ENCODE measurements at places on chromosomes 12 and 14. TPM values are rescaled to one million over a fixed set of nuclear protein-coding genes. Genes with fewer than 3 reads are reported as not detected.

Gene AQP6
- 0.15 TPM for polyA plus RNA-seq

Gene SIX1
- 0.04 TPM for polyA plus RNA-seq

Gene LRP6
- 3.1 TPM for polyA plus RNA-seq

Gene HSPB8
- polyA plus RNA-seq, result 442 TPM

Gene SYNE3
- 5.3 TPM for polyA plus RNA-seq

Gene APOF
- not detected for polyA plus RNA-seq

Gene NPAS3
- 0.29 TPM for polyA plus RNA-seq

Gene CABP1
- 3.3 TPM for polyA plus RNA-seq

Gene CLEC4E
- polyA plus RNA-seq, result 0.88 TPM

Gene PWP1
- polyA plus RNA-seq, result 17.6 TPM

Gene TAS2R43
- not detected for polyA plus RNA-seq

Gene GZMB
- polyA plus RNA-seq, result 0.46 TPM

Gene CEBPE
- polyA plus RNA-seq, result 0.07 TPM

Data from heart right ventricle (tissue), 16 donors.